ENCODE measurements at places on chromosomes 3 and 15.

DNA sequence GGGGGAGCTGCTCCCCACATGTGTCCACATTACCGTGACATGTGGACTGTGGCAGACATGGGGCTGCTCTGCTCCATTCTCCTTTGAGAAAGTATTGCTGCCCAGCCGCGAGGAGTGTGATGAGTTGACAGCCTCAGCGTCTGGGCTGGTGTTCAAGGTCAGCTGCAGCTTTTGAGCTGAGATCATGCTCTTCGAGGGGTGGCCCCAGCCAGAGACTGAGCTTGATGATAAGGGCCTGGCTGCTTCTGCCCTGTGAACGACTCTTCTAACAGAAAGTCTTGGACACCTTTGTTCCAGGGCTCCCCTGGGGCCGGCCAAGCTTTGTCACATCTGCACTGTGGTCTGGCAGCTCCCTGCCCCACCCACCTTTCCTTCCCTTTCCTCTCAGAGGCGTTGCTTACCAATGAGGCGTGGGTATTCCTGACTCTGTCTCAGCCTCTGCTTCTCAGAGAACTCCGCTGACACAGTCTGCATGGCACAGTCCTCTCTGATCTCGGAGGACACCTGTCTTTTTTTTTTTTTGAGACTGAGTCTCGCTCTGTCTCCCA lies 86.6 kb downstream of the CHRD start:
- no peak for DNase-seq

DNA sequence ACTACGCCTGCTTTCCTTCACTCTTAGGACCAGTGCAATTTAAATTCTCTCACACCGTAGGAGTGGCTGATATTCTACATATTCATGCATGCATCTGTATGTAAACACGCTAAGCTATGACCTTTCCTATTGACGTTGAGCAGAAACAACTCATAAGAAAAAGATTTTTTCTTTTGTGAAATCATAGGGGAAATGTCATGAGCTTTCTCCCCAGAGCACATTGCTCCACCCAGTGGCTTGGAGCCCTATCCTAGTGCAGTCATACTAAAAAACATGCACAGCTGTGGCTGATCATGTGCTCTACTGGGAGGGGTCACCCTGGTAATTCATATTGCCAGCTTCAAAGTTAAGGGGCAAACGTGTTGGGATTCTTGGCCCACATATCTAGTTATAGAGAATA lies 1.8 kb upstream of the MESD start:
- DNase-seq = peak; percentile 61

- no peak for DNase-seq
Measured at GRCh38 chr3:158456114-158456513, 114.9 kb upstream of the MLF1 start.

DNA sequence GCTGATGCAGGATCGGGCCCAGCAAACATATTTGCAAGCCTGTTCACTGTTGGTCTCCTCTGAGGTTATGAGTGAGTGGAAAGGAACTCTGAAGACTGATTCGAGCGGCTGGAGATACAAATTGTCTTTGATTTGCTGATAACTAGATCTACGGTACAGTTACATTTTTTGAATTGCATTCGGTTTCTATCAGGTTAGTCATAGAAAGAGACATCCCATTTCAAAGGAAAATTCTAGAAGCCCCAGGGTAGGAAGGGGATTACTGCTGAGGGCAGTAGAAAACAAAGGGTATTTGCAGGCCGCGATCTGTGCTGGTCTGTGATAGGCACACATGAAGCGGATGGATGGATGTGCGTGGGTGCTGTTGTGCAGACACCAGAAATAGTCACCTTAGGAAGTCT lies 228.4 kb downstream of the ITPR1 start:
- no peak for DNase-seq

DNA sequence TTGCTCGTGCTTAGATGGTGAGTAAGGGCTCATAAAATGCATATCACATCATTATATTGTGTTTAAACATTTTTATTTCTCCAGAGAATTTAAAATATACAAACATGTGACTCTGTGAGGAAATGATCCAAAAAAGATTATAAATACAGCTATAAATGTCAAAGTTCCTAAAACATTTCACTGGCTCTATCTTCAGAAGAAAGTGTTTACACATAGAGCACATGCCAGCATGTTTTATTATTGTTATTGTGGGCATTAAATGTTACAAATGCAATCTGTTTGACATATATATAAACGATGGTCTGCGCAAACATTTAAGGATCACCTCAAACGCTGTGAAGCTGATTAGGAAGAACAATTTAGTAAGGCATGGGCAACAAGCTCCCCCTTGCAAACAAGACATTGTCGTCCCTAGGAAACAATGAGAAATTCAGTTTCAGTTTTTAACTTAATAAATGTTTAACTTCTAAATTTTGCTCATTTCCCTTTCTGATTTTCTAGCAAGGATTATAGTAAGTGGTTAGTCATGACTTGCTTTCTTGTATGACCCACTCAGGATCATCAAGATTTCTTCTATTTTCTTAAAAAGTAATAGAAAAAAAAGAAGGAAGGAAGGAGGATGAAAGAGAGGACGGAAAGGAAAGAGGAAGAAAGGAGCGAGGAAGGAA lies 207.5 kb downstream of the SATB1 start:
- no peak for DNase-seq

DNA sequence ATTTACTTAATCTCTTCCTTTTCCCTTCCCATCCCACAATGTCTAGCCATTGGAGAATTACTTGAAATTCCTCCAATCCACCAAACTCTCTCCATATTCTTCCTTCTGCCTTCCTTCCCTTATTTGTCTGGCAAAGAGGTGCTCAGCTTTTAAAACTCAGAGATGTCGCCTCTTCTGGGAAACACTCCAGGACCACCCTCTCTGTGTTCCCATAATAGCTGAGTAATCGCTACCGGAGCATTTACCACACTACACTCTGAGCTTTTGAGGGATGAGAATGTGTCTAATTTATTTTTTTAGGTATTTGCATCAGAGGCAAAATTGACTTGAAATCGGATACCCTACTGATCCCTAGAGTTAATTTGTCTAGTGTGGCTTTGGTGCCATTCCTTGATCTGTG lies 245.7 kb upstream of the TPRG1 start:
- no peak for DNase-seq

- DNase-seq = no peak
Measured at GRCh38 chr15:85116494-85116893, 134.8 kb downstream of the PDE8A start.

DNA sequence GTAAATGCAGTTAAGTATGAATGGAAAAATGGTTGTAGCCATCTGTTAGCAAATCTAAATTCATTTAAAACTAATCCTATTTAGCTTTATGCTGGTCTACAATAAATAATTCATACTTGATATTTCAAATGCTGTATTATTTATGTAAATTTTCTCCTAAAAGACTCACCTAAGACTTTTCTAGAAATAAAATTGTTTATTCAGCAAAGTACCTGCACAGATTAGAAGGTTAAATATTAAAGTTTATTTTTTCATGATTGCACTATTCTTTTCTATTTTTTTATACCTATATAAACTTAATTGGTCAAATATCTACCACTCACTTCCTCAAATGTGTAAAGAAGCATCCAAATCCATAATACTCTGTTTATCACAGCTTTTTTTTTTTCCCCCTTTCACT lies 45.2 kb downstream of the MBNL1 start:
- no peak for DNase-seq

DNA sequence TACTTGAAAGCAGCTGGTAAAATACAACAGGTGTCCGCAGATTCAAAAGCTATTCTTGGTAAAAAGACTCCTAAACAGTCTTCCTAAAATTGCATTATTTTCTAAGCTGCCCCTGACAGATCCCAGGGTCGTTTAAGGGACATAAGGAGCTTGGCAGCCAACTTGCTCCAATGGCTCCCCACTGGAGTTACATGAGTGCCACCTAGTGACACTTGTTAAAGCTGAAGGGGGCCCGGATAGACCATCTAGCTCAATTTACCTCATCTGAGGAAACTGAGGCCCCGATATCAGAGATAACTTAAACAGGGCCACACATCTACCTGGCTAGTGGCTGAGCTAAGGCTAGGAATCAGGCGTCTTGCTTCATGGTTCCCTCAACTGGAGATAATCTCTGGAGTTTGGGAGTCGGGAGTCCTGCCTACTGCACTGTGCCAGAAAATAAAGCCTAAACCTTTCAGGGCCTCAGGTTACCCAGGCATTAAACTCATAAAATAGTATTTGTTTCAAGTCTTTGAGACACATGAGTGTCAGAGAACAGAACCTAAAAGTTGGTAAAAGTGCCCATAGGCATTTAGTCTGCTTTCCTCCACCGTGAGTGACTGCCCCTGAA lies 6.5 kb upstream of the TBC1D23 start:
- DNase-seq = peak; percentile 58

DNA sequence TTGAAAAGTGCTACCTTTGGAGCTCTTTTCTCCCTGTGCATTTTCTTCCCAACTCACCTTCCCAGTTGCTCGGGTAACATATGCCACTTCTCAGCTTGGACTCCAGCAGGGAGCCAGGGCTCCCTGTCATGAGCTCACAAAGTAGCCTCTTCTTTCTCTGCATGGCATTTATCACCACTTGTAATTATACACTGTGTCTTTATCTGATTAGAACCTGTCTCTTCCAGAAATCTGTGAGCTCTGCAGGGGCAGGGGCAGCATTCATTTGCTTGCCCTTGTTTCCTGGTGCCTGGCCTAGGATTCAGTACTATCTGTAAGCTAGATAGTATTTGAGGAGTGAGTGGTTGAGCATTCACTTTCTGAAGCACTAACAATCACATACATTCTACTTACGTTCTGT lies 100.9 kb downstream of the CLSTN2 start:
- no peak for DNase-seq

DNA sequence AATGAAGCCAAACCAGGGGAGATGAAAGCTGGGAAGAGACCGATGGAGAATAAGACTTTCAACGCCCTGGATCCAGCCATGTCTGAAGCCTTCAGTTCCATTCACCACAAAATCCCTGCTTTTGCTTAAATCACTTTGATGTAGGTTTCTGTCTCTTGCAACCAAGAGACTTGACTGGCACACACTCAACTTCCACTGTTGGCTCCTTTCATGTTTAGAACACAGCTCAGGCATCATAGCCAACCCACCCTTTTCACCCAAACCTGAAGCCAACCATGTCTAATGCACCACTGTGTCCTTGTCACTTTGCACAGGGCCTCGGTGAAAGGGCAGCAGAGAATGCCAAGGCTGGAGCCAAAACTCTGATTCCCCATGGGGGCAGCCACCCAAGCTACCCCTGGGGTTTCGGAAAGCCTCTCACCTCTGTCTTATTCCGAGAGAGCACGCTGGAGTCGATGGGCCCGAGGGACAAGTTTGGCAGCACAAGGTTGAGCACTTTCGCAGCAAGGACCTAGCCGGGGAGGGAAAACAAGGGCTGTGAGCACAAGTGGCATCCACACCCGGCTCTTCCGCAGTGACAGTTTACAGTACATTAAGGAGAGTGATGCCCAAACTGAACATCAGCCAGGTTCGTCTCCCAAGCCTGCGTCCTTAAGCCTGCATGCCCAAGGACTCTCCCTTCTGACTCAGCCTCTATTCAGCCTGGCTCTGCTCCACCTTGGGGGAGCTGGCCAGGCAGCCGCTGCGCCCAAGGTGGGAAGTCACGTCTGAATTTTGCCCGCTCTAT lies 37.6 kb downstream of the ABTB1 start:
- DNase-seq = no peak

DNA sequence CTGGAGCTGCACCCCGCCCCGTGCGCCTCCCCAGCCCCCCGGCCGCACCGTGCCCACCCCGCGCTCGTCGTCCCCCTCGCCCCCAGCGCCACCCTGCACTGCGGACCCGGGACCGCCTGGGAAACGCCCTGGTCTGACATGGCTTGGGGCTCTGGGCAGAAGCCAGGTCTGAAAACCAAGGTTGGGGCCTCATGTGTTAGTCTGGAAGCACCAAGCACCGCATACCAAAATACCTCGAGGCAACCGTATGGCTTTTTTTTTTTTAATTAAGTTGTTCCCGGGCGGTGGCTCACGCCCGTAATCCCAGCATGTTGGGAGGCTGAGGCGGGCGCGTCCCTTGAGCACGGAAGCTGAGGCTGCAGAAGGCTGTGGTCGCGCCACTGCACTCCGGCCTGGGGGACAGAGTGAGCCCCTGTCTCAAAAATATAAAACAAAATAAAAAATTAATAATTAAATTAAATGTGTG lies 91.5 kb upstream of the CHD2 start:
- DNase-seq = no peak

Measured in activated CD4-positive, alpha-beta T cell treated with anti-CD3 and anti-CD28 coated beads for 36 hours (primary cell).